ENCODE measurements at places on chromosomes 16 and 17.

- peak; percentile 76 for DNase-seq
These were observed 4.3 kb downstream of the CANT1 start for GRCh38 chr17:79005063-79005861.

GRCh38 chr17:38320482-38320881 is 23.3 kb downstream of the GPR179 start:
- DNase-seq, result no peak

GRCh38 chr17:44906010-44906646 is 6.9 kb upstream of the EFTUD2 start:
- peak; percentile 97 for DNase-seq

- no peak for DNase-seq
These were observed 35.2 kb upstream of the SMIM36 start for GRCh38 chr17:55546481-55546880.

DNA sequence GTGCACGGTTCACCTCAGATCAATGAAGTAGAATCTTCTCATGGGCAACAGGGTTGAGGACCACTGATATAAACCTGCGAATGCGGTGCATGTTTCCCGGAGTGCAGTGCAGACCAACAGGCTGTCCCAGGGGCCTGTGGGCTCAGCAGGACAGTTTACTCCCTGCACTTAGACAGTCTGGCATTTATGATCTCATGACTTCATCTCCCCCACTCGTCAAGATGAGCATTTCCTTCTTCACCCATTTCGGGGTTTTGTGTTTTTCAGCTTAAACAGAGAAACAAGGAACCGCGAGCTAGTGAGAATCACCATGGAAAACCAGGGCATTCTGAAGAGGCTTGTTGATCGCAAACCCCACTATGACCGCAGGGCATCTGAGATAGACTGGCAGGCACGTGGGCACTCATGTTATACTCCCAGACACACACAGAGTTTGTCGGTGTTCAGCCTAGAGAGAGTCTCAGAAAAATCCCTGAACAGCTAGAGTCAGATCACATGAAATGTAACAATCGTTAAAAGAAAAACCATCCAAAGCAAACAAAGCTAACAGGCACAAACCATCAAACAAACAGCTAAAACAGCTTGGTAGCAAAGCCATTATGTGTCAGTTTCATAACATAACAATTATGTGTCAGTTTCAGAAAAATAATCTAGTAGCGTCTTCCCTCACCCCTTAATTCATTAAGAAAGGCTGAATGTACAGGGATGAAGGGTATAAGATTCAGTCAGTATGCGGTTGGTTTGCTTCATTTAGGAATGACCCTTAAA is 2.9 kb downstream of the CFAP97D1 start:
- no peak for DNase-seq

GRCh38 chr16:17149904-17150483 is 320.8 kb downstream of the XYLT1 start:
- no peak for DNase-seq

DNA sequence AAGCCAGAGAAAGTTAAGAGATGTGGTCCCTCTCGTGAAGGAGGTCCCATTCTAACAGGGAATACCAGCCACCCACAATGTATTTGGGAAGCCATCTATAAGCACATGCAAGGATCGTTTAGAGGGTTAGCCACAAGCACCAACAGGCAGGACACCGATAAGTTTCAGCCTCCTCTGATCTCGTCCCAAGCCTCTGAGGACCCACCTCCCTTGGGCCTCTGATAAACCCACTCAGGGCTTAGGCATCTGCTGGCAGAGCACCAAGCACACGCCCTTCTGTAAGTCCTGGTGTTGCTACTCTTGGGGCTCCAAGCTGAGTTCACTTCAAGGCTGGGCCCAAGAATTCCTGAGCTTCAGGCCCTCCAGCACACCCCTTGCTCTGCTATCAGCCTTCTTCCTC is 5.4 kb upstream of the PNPO start:
- peak; percentile 94 for DNase-seq

DNA sequence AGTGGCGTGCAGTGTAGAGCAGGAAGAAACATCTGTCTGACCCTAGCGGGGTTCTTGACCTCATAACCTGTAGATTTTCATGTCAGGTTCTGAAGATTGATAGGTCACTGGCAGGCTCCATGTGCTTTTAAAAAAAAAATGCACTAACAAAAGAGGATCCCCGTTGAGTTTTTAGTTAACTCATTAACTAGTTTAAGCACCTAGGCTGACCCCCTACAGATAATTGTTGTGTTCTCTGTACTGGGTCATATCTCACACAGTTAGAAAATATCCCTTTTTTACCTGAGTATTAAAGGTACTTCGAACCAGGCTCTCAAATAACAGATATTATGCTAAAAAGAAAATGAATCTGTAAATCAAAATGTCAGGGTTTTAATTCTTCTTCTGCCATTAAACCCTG is 676.6 kb downstream of the CDH11 start:
- DNase-seq, result no peak

DNA sequence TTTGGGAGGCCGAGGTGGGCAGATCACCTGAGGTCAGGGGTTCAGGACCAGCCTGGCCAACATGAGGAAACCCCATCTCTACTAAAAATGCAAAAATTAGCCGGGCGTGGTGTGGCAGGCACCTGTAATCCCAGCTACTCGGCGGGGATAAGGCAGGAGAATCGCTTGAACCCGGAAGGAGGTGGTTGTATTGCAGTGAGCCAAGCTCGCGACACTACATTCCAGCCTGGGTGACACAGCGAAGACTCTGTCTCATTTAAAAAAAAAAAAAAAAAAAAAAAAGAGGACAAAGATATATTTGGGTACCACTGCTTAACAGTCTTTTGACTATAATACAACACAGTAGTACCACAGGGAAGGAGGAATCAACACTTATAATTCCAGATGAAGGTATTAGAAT is 9.2 kb downstream of the CNOT1 start:
- DNase-seq, result no peak

- peak; percentile 80 for DNase-seq
These were observed 15.2 kb upstream of the METRNL start for GRCh38 chr17:83064021-83064731.

GRCh38 chr17:29390851-29391631 is 878 bp downstream of the TAOK1 start:
- DNase-seq, result peak; percentile 69

GRCh38 chr17:13321951-13322701 is 279.6 kb downstream of the HS3ST3A1 start:
- no peak for DNase-seq

- peak; percentile 95 for DNase-seq
These were observed 16.6 kb upstream of the DLX4 start for GRCh38 chr17:49952209-49952911.

DNA sequence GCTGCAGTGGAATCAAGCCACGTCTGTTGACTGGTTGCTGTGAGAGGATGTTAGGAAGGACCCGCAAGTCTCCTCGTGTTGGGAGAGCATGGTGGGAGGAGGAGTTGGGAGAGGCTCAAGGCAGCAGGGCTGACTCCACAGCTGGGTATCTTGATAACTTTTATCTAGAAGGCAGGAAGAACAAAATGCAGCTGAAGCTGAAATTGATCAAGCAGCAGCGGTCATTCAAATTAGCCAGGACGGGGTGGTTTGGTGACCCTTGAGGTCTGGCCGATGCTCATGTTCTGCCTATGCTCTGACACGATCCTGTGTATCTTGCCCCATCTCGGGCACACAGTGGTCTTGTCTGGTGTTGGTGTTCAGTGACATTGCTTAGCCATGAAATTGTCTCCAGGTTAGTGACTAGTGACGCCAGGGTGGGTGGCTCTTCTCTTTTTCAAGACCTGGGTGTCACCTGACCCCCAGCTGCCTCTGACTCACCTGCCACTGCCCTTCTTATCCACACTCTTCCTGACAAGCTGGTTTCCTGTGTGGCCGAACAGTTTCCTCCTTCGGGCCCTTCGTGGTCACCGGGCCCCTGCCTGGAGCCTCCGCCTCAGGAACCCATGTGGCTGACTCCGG is 19.1 kb downstream of the NPTX1 start:
- DNase-seq, result peak; percentile 78

DNA sequence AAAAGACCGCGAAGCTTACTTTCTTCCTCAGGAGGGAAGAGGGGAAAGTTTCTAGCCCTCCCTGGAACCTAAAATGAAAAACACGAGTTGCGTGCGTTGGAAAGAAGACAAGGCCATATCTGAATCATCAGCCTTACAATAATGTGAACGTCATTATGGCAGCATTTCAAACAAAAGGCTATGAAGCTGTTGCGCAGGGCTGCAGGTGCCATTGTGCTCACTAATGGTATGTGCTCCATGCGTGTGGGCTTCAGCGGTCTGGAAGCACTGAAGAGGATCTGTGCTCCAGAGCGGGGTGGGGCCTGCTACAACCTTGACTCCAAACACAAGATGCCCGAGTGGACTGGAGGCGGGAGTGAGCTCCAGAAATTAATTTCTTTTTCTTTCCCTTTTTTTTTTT is 12.1 kb upstream of the CYB5B start:
- DNase-seq, result peak; percentile 83

GRCh38 chr16:84662471-84662870 is 14.2 kb downstream of the KLHL36 start:
- no peak for DNase-seq

- no peak for DNase-seq
These were observed 13.5 kb upstream of the INPP5K start for GRCh38 chr17:1529863-1530262.

DNA sequence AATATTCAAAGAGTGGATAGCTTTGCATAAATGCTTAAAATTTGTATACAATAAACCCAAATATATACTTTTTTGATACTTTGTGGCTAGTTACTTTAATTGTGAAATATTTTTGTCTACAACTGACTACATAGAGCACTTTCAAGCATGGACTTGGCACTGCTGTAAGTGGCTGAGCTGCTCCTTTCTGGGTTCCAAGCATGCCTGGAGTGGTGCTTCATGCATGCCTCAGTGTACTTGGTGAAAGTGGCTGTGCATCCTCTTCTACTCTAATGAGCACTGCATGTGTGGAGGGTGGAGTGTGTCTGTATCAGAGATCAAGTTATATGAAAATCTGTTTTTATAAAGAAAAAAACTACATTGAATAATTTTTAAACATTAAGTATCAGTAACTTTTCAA is 94.1 kb downstream of the OMG start:
- no peak for DNase-seq

DNA sequence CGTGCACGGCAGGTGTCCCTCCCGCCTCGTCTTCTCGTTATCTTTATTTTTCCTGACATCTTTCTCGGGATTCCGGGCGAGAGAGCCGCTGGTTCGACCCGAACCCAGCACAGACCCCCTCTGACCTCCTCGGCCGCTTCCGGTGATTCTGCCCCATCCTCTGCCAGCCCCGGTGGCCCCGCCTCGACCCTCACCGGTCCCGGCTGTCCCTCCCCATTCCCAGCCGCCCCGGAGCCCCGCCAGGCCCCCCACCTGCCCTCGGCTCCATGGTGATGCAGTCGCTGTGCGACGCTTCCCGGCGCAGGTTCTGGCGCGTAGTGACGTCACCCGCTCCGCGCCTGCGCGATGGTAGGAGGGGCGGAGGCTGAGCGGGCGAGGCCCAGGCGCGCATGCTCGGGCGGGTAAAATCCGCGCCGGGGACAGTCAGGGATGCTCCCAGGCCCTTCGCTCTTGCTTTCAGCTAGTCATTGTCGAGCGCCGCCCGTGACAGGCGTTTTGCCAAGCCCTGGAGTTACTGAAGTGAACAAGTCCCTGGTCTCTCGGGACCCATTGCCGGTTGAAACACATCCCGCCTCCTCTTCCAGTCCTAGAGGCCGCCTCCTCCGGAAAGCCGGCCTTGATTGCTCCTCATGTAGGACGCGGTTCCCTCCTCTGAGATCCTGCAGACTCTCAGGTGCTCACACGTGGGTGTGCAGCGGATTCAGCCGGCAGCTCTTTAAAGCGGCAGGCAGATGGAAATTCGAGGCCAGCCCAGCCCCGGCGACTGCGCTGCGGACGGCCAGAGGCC is at the start of gene MTHFSD:
MTHFSD (minus strand) TSS at position 319 of the 787 bp plus-strand sequence; CDS start at position 268, 51 bp downstream.
- DNase-seq, result peak; percentile 99

DNA sequence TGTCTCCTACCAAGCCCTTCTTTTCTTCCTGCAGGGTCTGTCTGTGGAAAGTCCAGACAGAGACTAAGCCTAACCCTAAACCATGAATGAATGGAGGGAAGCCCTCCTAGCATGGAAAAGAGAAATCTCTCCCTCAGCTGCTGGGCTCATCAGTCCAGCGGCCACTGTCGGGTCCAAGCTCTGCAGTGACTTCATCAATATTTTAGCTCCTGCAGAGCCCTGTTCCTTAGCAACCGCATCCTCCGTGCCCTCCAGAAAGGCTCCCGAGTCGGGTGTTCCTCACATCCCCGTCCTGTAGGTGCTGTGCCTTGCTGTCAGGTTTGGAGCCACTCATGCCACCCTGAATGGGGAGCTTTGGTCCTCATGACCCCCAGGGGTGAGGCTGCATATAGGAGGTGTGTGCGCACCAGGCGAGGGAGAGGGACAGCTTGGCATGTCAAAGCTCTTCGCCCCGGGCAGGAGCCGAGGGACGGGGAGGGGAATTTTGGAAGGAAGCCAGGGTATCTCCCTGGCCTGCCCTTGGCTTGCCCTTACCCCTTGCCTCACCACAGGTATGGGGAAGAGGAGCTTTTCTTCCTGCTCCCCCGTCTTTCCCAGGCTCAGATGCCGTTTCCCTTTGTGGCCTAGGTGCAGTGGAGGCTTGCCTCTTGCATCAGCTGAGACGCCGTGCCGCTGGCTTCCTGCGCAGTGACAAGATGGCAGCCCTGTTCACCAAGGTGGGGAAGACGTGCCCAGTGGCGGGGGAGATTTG is 23.9 kb downstream of the SGSM2 start:
- DNase-seq, result peak; percentile 67

DNA sequence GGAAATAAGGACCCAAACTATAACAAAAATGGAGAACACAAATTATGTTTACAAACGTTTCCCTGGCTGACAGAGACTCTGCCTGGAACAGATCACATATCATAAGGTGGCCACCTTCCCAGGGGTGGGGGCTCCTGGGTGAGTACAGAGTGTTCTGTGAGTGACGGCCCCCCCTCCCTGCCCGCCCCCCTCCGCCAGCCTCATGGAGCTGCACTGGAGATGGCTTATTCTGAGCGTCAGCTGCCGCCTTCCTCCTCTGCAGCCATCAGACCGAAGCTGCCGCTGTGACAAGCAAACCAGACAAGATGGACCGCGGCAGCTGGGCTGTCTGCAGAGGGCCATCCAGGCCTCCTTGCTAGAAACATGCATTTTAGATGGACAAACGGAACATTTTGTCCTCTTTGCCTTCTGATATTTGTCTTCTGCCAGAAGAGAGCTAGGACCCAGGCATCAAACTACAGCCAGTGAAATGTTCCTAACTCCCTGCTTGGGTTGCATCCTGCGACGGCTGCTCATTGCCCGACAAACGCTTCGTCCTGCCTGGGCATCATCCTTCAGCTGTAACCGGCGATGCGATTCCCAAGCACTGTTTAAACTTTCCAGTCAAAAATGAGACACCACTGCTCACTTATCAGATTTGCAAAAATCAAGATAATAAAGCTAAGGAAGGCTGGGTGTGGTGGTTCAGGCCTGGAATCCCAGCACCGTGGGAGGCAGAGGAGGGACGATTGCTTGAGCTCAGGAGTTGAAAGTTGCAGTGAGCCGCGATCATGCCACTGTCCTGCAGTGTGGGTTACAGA is 15.3 kb upstream of the RPTOR start:
- peak; percentile 72 for DNase-seq

- peak; percentile 89 for DNase-seq
These were observed 965 bp upstream of the TMC6 start for GRCh38 chr17:78129351-78130089.

All from osteoblast (primary cell).